Activated CD4-positive, alpha-beta T cell treated with anti-CD3 and anti-CD28 coated beads, Interleukin-2, Interleukin-4, amounts not matched to agents 100 ng/mL and 50 ng/mL, durations not matched to agents 16 hours and 8 hours (primary cell): ENCODE measurements at places on chromosomes 1 and 21.
A peak's percentile ranks its signal among the peaks of the same experiment; 100 is the strongest.

- no peak for DNase-seq
These were observed 31.3 kb downstream of the PTGFRN start for GRCh38 chr1:116940814-116941599.

- DNase-seq = no peak
These were observed 359.2 kb downstream of the RRAGC start for GRCh38 chr1:38500352-38500751.

DNA sequence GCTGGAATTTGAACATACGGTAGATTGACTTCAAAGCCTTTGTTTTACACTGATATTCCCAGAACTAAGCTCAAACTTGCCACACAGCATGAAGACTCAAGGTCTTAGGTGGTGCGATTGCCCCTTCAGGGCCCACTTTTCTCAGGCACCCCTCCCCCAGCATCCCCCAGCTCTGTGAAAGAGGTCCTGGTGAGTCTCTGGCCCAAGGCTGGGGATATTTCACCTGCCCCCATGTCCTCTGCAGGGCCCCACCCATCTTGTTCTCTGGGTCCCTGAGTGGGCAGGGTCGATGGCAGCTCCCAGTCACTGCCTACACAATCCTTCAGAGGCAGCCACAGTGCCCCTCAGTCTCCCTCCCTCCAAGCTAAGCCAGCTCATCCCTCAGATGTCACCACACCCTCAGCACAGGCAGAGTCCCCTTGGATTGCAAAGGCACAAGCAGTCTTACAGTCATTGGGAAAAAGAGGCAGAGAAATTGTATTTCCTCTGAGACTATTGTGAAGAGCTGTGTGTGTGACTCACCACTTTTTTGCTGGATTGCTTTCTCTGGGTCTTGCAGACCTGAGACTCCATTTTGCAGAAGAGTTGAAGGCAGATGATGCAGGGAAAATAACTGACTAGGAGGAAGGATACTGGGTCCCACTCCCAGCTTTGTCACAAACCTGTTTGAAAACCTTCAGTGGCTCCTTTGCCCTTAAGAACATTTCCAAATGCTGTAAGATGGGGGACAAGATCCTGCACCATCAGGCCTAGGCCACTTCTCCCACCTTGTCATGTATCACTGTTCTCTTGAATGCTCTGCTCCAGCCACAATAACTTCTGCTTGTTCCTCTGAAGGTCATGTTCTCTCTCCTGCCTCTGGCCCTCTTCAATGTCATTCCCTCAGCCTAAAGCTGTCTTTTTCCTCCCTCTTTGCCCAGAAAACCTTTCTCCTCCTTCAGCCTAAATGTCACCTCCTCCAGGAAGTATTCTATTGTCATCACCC is 119.1 kb upstream of the GRIK3 start:
- DNase-seq = no peak

DNA sequence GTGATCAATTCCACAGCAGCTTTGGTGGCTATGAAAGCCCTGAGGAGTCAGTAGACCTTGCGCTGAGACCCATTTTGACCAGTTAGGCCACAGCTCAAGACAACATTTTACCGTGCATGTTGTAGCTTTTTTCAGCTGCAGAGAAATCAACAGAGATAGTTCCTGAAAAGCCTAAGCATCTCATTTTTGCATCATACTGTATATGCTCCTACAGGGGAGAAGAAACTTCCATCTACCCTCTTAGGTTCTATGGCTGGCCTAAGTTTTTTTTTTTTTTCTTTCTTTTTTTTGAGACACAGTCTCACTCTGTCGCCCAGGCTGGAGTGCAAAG is 24.8 kb upstream of the EYA3 start:
- DNase-seq = no peak

DNA sequence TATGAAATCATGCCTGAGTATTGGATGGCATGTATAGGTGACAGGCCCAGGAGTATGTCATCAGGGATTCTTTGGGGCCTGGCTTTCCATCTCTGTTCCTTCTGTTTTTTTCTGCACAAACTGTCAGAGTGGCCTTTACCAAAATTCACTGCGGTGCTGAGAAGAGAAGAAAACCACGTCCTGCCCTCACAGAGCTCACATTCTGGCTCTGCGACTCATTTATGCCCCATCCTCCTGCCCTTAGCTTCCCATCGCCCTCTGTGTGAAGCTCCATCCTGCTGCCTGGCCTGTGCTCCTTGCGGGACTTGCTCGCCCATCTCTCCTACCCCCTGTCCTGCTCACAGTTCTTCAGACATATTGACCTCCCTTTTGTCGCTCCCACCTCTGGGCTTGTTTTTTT is 73.4 kb downstream of the HUNK start:
- no peak for DNase-seq

DNA sequence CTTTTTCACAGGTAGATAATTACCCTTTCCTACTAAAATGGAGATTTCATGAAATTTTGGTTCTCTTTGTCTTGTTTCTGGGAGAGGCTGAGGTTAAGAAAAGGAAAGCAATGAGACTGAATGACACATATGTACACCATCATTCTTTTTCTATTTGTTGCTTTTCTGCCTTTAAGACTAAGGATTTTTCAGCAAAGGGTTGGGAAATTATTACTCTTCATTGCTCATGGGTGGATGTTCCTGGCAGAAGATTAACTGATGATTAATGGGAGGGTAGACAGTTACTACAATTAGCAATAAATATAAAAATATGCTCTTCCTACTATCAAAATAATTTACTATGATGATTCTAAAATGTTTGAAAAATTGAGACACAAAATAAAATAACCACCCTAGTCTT is 316.5 kb upstream of the USP24 start:
- DNase-seq = no peak

- no peak for DNase-seq
These were observed 107.0 kb downstream of the NRIP1 start for GRCh38 chr21:14957836-14958235.

DNA sequence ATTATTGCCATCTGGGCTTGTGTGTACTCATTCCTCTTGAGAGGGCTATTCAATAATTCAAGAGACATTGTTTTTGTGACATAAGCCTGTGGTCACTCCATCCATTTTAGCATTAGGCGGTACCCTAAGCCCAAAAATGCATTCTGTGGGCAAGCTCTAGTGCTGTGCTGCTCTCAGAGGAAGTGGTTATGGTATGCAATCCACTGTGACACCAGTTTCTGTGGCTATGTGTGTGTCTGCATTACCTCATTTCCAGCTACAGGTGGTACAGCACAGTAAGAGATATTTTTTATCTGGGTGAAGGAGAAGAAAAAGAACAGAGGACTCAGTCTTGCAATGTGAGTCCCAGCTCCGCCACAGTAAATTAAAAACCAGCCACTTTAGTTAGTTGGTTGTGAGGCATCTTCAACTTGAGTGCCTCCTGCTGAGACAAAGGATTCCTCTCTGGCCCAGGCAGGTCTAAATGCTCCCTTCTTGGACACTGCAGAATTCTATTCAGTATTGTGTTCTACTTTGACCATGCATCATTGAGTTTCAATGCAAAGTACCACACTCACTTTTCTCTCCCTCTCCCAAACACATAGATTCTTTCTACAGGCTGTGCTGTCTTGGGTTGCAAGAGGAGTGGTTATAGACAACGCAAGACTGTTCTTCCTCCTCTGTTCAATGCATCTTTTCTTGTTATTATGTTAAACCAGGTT is 777.8 kb upstream of the BRINP3 start:
- no peak for DNase-seq

GRCh38 chr1:169390303-169390702 is 22.3 kb downstream of the BLZF1 start:
- DNase-seq = peak; percentile 76

DNA sequence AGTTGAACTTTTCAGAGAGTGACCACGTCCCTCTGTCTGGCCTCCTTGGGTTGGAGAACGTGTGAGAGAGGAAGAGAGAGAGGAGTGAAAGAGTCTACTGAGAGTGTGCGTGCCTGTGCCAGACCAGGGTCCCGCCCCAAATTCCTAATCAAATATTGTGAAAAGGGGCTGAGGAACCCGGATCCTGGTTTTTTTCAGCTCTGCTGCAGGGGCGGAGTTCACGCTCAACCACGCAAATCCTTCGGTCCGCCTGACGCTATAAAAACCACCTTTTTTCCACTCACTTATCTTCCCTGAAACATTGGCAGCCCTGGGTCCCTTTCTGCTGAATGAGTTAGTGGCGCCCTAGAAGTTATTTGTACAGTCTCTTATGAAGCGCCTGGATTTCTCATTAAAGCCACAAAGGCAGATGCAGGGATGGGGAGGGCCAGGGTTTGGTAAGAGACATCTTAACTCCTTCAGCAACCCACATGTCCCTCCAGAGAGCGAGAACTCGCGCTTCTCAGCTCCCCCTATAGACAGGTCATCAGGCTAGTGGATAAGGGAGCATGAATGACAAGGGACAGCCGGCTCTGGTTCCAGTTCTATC is at the start of gene FMOD:
Gene FMOD (minus strand): TSS at position 86 of the 589 bp plus-strand sequence. CDS start 2,852 bp downstream, outside the sequence.
- no peak for DNase-seq
